ENCODE measurements at places on chromosomes 7 and 10.

DNA sequence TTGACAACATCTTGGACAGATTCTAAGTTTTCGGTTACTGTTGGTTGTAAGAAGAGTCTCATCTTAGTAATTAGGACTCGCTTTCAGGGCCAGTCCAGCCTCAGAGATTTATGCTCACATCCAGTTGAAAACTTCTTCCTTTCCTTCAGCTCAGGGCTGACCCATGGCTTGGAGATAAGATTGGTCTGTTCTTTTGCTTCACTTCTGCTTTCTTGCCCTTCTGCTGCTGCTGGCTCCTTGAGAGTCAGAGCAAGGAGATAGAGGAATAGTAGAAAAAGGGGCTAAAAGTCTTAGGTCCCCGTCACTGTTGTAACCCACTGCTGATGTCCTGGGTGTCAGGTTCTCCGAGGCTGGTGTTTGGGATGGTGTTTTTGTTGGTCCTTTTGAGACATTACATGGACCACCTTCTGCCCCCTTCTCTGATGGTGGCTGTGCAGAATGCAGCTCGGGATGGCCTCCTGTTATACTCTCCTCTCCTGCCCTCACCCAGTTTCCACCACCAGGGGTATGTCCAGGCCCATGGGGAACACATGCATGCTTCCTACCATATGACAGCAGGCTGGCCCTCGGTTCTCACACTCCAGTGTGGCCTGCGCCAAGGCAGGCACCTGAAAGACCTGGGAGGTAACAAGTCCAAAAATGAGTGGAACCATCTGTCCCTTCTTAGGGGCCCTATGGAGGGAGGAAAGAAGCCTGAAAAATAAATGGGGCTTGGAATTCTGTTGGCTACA is 67.8 kb upstream of the PCBD1 start:
- no peak for DNase-seq

GRCh38 chr10:32795598-32796183 is 162.3 kb downstream of the ITGB1 start:
- DNase-seq = no peak

GRCh38 chr10:64076322-64076940 is 555.2 kb downstream of the REEP3 start:
- DNase-seq = no peak

DNA sequence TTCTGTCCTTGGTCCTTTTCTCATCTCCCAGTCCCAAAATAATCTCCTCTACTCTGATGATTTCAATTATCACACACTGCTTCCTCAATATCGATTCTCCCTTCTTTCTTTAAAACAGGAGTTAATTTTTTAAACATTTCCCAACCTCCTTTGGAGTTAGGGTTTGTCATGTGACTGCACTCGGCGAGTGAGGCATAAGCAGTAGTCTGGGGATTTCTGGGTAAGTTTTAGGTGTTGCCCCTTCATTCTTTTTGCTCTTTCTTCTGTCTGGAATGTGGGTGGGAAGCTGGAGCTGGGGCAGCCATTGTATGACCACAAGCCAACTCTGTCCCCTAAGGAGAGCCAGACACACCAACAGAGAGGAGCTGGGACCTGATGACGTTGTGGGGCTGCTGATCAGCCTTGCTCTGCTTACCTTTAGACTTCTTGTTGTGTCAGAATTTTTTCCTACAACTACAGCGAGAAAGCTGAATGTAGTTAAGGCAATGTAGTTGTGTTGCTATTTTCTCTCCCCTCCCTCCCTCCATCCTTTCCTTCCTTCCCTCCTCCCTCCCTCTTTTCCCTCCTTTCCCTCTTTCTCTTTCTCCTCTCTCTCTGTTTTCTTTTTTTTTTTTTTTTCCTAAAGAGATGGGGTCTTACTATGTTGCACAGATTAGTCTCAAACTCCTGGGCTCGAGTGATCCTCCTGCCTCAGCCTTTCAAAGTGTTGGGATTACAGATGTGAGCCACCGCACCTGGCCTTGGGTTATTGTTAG is 6.5 kb upstream of the TSPAN14 start:
- DNase-seq = no peak
